ENCODE measurements at places on chromosomes 1 and 21.

DNA sequence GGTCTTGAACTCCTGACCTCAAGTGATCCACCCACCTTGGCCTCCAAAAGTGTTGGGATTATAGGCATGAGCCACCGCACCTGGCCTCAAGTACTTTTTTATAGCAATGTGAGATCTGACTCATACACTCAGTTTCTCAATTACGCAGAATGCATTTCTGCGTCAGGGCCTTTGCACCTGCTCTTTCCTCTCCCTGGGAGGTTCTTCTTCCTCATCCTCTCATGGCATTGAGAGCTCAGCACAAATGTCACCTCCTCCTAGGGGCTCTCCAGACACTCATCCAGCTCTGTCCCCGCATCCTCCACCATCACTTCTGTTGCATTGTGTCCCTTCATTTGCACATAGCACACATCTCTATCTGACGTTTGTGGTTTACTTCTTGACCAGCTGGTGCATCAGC lies 418.8 kb downstream of the PTPRU start:
- no peak for DNase-seq

GRCh38 chr1:60662486-60663044 lies 419.8 kb upstream of the NFIA start:
- no peak for DNase-seq

DNA sequence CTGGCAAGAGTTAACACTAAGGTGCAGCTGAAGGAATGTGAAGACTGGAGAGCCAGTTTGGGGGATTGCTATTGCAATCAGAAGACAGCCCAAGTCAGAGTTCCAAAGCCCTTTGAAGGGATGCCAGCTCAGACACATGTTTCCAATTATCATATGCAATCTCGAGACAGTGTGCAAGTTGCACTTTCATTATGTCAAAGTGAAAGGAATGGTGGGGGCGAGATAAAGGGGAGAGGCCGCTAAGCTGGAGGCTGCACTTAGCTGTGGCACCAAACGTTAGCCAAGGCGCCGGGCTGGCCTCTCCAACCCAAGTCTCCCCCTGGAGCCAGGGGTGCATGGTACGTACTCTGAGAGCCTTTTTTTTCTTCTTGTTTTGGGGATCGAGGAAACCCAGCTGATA lies 58.0 kb downstream of the NGF start:
- no peak for DNase-seq

DNA sequence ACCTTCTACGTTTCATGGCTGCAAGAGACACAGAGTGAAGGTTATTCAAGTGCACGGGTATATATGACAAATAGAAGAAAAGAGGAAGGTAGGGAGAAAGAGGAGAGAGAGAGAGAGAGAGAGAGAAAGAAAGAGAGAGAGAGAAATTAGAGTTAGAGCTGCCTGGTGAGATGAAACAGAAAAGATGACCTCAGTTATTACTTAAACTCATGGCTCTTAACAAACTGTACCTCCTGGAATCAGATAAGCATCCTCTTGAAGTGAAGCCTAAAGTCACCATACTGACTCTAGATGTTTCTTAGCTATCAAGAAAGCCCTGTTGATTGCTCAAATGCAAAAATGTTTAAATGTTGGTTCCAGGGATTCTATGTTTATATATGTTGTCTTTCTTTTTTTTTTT lies 597.7 kb upstream of the ZP4 start:
- no peak for DNase-seq

- peak; percentile 60 for DNase-seq
Observed at GRCh38 chr1:201739492-201740085, 89.4 kb upstream of the IPO9 start.

- no peak for DNase-seq
Observed at GRCh38 chr1:179745743-179746142, 2.7 kb downstream of the FAM163A start.

- no peak for DNase-seq
Observed at GRCh38 chr1:184291701-184292100, 95.1 kb upstream of the C1orf21 start.

- DNase-seq, result no peak
Observed at GRCh38 chr1:235307158-235308124, 20.5 kb downstream of the ARID4B start.

GRCh38 chr1:159598196-159598595 lies 10.6 kb downstream of the APCS start:
- DNase-seq, result no peak

GRCh38 chr1:31183927-31184554 lies 55.6 kb downstream of the NKAIN1 start:
- peak; percentile 6 for DNase-seq

GRCh38 chr1:59061876-59062275 lies 235.0 kb upstream of the FGGY start:
- no peak for DNase-seq

GRCh38 chr1:192266645-192267044 lies 50.1 kb upstream of the RGS21 start:
- no peak for DNase-seq

- no peak for DNase-seq
Observed at GRCh38 chr1:41041614-41042270, 20.2 kb upstream of the SLFNL1 start.

- no peak for DNase-seq
Observed at GRCh38 chr1:245225322-245226202, 70.8 kb downstream of the KIF26B start.

GRCh38 chr1:206705191-206705590 lies 20.5 kb downstream of the MAPKAPK2 start:
- DNase-seq, result no peak

- DNase-seq, result peak; percentile 93
Observed at GRCh38 chr1:201955009-201955728, at the start of gene TIMM17A. Gene TIMM17A (plus strand): TSS chr1:201955503. CDS start chr1:201955527, 24 bp downstream.

GRCh38 chr1:116760487-116760886 lies 6.3 kb downstream of the CD2 start:
- no peak for DNase-seq

GRCh38 chr1:183237046-183237445 lies 51.0 kb downstream of the LAMC2 start:
- DNase-seq, result no peak

GRCh38 chr21:45403825-45404729 lies 888 bp upstream of the COL18A1 start:
- DNase-seq, result no peak

DNA sequence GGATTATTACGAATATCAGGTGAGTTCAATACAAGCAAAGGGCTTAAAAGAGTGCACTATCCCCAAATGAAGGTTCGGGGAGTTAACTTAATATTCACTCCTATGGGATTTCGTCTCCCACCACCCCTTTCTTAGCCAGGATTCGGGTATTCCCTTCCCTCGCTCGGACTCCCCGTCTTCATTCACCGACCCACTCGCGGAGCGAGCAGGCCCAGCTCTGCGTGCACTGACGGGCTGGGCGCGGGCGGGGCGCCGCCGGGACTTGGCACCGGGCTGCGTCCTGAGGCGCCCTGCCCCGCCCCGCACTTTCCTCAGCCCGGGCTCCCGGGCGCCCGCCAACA lies 7.7 kb upstream of the MPZL1 start:
- peak; percentile 81 for DNase-seq

GRCh38 chr1:11078631-11079030 lies 18.8 kb upstream of the SRM start:
- no peak for DNase-seq

DNA sequence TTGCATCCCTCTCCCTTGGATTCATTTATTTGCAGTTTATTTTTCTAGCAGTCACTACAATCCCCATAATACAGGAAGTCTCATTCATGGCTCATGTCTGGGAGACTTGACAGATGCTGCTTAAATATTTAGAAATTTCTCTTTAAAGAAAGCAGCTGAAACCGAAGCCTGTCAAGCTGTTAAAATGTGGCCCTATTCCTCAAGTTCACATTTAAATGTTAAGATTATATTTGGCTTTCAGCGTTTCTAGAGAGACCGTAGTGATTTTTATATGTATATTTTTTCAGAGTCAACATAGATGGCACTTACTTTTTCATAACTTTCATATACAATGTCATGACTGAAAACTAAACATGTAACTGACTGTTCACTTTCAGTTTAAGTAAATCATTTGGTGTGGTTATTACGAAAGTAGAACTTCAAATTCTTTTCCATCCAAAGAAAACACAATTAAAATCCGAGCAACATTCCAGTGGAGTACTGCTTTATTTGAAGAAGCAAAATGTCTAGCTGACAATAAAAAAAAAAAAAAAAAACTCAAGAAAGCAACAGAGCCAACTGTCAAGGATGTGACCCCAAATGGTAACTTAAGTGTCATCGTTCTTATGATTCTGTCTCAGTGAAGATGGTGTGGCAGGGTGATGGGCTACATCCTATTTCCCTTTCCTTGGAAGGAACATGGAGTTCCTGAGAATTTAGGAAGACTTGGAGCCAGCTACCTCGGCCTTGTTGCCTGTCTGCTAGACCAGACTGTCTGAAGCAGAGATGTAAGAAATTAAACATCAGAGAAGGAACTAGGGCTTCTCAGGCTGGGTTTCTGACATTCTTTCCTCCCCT lies 37.8 kb downstream of the MIS18A start:
- DNase-seq, result no peak

- DNase-seq, result no peak
Observed at GRCh38 chr21:41675574-41675973, 91.3 kb downstream of the RIPK4 start.

GRCh38 chr21:33950431-33951079 lies 35.0 kb upstream of the ATP5PO start:
- no peak for DNase-seq

DNA sequence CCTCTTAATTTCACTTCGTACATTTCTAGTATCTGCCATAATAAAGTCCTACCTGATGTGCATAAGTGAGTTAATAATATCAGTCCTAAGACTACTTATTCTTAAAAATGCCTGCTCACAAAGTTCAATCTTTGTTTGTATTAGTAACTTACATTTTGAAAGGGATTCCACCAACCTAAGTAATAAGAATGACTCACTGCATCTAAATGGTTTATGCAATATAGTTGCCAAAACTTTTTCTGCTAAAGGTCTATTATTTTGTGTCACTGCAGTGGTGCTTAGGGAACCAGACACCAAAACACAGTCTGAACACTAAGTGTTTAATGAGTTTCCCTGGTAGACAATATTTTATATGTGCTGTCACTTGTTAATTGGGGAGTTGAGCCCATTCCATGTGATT lies 1.8 kb downstream of the ZNF669 start:
- DNase-seq, result no peak

- no peak for DNase-seq
Observed at GRCh38 chr1:225631021-225631663, 21.8 kb downstream of the ENAH start.

DNA sequence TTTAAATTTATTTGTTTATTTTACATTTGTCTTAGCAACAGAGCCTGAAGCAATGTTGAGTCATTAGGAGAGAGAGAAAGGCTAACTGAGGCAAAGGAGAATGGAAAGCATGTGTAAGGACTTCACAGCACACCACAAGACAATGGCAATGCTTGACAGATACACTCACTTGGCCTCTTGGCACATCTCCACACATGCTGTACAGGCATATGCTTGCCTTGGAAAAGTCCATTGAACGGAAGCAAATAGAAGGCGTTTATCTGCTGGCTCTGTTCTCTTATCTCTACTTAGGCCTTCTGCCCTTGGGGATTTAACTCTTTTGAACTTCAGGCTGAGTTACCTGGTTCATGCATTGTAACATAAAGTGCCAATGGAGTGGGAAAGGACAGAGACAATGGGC lies 262.2 kb upstream of the POU3F1 start:
- DNase-seq, result no peak

GRCh38 chr1:181778640-181779260 lies 282.8 kb downstream of the ZNF648 start:
- DNase-seq, result no peak

GRCh38 chr1:203926025-203926540 lies 64.7 kb downstream of the SNRPE start:
- DNase-seq, result no peak

DNA sequence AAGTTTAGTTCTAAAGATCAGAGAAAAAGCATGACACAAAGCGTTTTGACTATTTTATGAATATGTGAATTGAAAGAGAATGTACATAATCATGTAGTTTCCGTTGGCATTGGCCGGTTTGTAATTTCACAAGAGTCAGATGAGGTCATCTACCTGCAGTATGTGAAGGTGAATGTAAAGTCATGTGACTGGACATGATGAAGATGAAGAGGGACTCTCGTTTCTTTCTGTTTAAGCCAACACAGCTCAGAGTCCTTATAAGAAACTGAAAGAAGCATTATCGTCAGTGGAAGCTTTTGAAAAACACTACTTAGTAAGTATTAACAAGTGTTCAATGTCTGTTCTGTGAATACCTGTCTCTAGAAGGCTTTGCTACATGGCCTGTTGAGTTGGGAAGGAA lies 30.9 kb upstream of the PWP2 start:
- DNase-seq, result no peak

DNA sequence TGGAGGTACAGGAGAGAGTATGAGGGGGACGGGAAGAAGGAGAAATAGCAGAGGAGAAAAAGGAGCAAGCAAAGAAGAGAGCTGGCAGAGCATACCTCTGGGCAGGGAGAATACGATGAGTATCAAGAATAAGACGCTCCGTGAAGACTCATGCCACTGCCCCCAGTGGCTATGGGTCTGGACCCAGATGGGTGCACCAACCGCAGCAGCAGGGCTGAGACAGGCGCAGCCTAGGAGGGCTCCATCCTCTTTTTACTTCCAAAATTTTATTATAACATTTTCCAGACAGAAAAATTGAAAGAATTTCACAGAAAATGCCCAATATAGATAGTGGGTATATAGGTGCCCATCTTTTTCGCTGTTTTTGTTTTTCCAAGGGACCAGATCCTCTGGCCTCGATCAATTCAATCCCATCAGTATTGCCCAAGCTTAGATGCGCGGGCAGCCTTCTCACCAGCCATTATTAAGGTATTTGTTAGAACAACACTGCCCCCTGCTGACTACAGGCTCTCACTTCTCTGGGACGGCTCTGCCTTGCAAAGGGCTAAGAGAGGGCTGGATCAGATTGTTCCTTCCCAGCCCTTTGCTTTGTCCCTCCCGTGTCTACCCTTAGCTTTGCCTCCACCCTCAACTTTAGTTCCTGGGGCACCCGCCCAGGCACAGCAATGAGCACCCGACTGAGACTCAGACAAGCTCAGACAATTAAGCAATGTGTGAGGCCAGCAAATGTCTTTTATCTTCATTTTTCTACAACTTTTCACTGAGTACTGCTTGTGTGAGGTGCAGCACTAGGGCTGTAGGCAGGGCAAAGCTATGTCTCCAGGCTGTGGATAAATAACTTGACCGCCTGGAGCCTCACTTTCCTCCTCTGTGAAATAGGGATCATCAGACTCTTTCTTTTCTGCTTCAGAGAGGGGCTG lies 17.5 kb upstream of the CAMK1G start:
- DNase-seq, result peak; percentile 71

GRCh38 chr1:203127666-203128430 lies at the start of gene ADORA1:
Gene ADORA1 (plus strand): TSS chr1:203127726. CDS start chr1:203128842, 1,116 bp downstream.
- no peak for DNase-seq

GRCh38 chr21:46424621-46425020 lies 34.1 kb upstream of the DIP2A start:
- no peak for DNase-seq

- no peak for DNase-seq
Observed at GRCh38 chr1:228068359-228068758, 14.1 kb upstream of the ARF1 start.

GRCh38 chr1:18891426-18891780 lies 11.0 kb downstream of the ALDH4A1 start:
- DNase-seq, result no peak

DNA sequence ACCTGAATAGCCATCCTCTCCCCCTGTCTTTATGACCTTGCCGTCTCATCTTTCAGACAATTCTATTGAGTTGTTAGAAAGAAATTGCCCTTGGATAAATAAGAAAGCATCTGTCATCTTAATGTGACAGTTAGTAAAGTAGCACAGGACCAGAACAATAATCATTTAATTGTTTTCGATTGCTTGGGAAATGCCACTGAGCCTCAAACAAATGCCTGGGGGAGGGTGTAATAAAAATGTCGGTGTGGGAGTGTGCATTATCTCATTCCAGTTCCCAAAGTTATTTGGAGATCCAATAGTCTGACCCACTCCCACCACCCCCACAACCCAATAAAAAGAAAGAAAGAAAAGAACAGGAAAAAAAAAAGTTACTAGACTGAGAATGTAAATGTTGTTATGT lies 509.3 kb upstream of the LRRC7 start:
- no peak for DNase-seq
